ENCODE measurements at places on chromosomes 3 and 15. TPM values are rescaled to one million over a fixed set of nuclear protein-coding genes. Genes with fewer than 3 reads are reported as not detected.

DNA sequence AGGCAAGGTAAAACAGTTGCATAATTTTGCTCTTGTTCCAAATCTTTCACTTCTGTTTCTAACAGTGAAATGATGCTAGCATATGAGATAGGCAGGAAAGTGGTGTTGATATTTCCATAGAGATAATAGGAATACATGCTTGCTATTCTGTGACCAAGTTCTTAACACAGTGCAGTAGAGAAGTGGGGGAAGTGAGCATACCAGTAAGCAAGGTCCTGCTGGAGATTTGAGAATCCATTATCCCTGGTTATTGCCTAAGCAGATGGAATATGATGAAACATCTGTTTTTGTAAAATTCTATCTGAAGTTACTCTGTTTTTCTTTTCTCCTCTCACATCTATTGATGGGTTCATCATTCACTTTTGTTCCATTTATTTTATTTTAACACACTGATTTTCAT is 28.7 kb downstream of the USP8 start:
- no peak for DNase-seq

DNA sequence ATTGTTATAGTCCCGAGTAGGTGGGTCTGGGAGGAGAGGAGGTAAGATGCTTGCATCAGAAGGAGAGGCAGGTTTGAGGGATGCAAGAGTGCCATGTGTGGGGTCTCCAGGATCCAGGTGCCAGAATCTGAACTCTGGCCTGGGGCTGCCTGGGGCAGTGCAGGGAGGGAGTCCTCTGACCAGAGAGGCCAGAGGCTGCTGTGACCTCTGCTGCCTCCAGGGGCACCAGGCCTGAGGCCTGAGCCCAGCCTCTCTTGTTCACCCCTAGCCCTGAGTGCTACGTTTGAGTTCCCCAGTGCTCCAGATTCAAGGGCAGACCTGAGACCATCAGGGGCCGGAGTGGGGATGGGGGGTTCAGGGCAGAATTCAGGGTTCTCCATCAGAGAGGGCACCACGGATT is 7.4 kb downstream of the SLC38A3 start:
- no peak for DNase-seq

DNA sequence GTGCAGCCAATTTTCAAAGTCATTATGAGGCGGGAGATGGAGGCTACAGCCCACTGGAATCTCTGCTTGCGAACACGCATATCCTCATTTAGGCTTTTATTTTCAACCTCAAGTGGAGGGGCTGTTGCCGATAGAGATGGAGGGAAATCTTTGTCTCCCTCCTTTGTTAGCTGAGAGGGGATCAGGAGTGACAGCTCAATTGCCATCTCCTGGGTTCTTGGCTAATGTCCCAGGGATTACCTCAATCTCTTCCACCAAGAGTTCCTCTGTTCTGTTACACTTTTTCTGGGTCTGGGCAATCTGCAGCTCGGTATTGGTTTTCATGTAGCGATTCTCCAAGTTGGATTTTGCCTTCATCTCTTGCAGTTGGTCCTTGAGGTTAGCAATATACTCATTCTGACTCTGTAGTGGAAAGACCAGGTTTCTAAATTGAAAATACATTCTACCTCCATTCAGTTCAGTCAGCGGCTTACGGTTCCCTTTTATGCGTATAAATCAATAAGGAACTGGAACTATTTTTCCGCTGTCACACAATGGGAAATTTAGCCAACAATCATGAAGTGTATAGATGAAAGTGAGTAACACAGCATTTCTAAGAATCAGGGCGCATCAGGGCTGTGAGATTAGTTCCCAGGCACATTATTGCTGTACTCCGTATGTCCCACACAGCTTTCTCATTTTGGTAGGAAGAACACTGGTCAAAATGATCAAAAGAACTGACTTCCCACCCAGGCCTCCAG is 36.2 kb upstream of the RPL35A start:
- DNase-seq: no peak

DNA sequence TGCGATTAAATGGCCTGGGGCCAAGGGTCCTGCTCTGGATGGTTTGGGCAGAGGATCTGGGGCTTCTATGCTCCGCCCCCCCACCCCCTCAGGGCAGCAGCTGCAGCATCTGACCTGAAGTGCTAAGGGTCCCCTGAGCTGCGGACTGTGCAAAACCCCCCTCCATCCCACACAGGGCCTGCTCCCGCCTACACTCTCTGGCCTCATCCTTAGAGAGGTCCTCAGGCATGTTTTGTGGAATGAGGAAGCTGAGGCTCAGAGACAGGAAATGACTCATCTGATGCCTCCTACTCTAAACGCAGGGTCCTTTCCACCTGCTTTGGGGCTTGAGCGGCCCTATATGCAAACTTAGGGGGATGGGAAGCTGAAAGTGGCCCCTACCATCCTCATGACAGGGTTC is 59.5 kb upstream of the CTSH start:
- DNase-seq: no peak

GOLGA8G gene
- total RNA-seq: not detected

NOX5 gene
- total RNA-seq: not detected
